Activated T-cell treated with anti-CD3 and anti-CD28 coated beads, Interleukin-2, amount 50 U/mL, for 4 hours (primary cell): ENCODE measurements at places on chromosomes 7 and 10. TPM values are rescaled to one million over a fixed set of nuclear protein-coding genes. Genes with fewer than 3 reads are reported as not detected.

Gene COBL
- total RNA-seq, result not detected

Gene SFTPA1
- 3.1 TPM for total RNA-seq

Gene GIMAP6
- 20.0 TPM for total RNA-seq

Gene SCIN
- not detected for total RNA-seq

Gene ATP6V0A4
- total RNA-seq, result not detected
